ENCODE measurements at places on chromosomes 4 and X. TPM values are rescaled to one million over a fixed set of nuclear protein-coding genes. Genes with fewer than 3 reads are reported as not detected.

DNA sequence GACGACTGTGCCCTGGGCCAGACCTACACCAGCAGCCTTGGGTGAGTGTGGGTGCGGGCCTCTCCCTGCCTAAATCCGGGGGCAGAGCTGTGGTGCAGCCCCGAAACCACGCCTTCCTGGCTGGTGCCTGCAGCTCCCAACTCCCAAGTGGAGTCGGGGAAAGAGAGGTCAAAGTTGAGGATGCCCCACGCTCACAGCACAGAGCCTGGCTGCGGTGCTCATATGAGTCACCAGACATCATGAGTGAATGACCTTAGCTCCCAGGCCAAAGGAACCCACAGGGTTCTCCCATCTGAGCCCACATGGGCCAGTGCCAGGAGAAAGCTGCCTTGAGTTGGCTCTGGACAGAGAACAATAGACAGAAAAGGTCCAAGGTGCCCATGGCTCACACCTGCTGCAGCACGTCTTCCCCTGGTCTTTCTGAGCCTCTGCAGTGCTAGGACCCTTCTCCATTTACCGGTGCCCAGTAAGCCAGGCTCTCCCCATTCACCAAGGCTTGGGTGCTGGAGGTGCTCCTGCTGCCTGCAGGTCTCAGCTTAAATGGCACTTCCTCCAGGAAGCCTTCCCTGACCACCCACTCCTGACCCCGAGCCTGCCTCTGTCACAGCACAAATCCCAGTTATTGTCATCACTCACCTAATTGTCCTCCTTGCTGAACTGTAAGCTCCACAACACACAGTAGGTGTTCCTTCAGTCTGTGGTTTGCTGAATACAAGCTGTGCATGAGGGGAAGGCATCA lies 224.2 kb downstream of the AFAP1 start:
- no peak for DNase-seq

Gene COX7B2
- polyA plus RNA-seq: not detected

- no peak for DNase-seq
These were observed 2480.2 kb downstream of the PCDH7 start for GRCh38 chr4:33200377-33200776.

DNA sequence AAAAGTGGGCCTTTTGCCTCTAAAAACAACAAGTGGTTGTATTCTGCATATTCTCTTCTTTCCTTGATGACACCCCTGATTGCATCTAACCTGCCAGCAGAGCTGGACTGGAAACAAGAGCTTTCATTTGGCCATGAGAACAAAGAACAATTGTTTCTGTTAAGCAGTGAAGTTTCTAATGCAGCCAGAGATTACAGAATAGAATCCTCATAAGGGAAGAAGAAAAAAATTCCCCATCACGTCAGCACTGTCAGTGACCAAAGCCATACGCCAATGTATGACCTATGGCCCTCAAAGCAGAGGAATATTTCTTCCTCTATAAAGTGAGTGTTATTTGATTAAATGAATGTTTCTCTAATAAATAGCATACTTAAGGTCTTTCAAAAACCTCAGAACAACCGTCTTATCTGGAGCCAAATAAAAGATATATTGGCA lies 529.1 kb upstream of the INTU start:
- no peak for DNase-seq

Gene ZNF630
- polyA plus RNA-seq: 1.0 TPM

DNA sequence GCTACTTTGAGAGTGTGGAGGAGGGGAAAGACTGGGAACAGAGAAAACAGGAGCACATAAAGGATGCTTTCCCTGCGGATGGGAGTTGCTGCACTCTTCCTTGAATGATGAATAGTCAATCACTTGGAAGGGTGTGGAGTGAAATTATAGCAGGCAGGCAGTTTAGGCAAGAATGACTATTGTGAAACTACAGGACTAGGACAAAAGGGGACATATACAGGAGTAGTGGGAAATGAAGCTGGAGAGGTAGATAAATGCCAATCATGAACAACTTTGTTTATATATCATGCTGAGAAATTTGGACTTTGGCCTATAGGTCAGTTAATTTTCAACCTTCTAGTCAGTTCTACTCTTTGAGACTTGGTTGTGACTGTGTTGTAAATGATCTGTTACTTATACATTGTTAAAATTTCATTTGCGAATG lies 76.9 kb downstream of the PAQR3 start:
- DNase-seq: no peak

Gene DIPK2B
- polyA plus RNA-seq: not detected

DNA sequence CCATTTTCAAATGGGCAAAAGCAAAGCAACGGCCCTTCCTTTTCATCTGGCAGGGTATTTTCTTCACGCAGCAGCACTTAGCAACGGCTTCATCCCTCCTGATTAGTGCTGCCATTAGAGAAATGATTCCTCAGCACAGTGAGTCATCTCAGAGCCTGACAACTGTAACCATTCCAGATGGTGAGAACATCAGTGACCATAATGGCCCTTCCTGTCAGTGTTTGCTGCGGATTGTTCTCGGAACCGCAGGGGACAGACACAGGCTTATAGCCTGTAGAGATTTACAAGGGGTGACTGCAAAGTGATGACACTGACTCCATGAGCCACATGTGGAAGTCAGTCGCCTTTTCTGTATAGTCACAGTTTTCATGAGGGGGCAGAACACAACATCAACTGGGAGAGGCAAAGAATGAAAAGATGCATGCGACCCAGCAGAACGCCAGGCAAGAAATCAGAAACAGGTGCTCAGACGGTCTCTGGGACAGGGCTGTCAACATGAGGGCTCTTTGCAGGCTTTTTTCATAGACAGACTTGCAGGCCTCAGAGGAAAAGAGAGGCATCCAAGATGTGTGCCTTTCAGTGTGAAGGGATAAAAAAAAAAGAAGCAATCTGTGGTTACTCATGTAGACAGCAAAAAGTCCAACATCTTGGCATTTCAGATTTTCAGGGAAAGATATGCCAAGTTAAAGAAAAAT lies 69.9 kb upstream of the FBXW7 start:
- no peak for DNase-seq

GRCh38 chr4:3630598-3631543 lies 98.6 kb upstream of the LRPAP1 start:
- DNase-seq: no peak

Gene MAGEA11
- not detected for polyA plus RNA-seq

DNA sequence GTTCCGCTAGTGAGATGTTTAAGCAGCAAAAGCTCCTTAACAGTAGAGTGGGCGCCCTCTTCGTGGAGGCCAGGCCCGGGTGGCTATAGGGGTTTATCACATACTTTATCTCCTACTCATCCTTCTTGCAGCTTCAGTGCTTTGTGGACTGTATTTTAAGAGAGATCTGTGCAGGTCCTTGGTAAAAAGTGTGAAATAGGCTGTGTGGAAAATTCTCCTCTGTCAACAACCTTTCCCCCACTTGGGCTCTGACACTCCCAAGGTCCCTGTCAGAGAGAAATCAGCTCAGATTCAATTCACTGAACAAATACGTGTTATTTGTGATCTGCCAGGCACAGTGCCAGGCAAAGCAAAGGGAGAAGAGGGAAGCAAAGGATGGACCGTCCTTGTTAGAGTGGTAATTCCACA lies 214.3 kb upstream of the PPARGC1A start:
- no peak for DNase-seq

GRCh38 chrX:22800360-22800759 lies 199.4 kb upstream of the DDX53 start:
- DNase-seq: no peak

DNA sequence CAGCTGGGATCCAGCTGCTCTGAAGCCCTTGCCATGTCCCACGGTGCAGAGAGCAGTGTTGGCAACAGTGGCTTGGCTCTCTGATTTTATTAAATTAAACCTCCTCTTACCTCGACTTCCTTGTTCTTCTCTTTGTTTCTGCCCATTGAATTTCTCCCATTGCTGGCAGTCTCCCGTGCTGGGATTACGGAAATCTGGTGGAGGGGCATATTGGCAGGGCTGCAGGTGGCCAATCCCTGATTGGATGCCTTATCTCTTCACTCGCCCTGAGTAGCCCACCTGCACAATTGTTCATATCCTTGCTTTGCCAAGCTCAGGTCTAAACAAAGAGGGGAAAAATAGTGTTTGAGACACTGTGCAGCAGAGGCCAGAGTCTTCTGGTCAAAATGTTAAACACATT lies 493.9 kb downstream of the TMA16 start:
- DNase-seq: no peak

DNA sequence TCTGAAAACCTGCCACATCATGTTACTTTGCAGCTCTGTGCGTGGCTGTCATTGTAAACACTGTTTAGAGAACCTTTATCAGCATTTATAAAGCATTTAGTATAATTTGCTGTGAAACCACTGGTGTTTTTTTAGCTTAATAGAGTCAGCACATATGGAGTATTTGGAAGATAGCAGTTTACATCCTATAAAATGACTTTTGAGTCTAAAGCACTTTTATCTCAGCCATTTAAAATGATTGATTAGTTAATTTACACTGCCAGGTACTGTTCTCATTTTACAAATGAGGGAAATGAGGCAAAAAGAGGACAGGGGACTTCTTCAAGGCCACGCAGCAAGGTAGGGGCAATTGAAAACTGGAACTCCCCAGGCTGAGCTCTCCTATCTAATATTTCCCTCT lies 181.7 kb downstream of the FRMPD4 start:
- no peak for DNase-seq

Gene NUDT10
- polyA plus RNA-seq: not detected

GRCh38 chr4:113919611-113920010 lies 59.8 kb downstream of the ARSJ start:
- DNase-seq: peak; percentile 15

DNA sequence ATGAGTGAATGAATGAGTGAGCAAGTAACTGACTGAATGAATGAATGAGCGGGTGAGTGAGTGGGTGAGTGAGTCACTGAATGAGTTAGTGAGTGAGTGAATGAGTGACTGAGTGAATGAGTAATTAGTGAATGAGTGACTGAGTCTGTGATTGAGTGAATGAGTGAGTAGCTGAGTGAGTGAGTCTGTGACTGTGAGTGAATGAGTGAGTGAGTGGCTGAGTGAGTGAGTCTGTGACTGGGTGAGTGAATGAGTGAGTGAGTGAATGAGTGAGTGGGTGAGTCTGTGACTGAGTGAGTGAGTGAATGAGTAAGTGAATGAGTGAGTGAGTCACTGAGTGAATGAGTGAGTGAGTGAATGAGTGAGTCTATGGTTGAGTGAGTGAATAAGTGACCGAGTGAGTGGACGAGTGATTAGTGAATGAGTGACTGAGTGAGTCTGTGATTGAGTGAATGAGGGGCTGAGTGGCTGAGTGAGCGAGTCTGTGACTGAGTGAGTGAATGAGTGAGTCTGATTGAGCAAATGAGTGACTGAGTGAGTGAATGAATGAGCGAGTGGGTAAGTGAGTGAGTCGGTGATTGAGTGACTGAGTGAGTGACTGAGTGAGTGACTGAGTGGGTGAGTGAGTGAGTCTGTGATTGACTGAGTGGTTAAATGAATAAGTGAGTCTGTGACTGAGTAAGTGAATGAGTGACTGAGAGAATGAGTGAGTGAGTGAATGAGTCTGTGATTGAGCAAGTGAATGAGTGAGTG lies 223.0 kb upstream of the PSAPL1 start:
- DNase-seq: no peak

- no peak for DNase-seq
These were observed 75.0 kb downstream of the STK32B start for GRCh38 chr4:5126231-5126630.

Gene PFKFB1
- not detected for polyA plus RNA-seq

Gene CXorf49B
- polyA plus RNA-seq: not detected

GRCh38 chr4:177315767-177316464 lies 6.2 kb downstream of the NEIL3 start:
- DNase-seq: no peak

DNA sequence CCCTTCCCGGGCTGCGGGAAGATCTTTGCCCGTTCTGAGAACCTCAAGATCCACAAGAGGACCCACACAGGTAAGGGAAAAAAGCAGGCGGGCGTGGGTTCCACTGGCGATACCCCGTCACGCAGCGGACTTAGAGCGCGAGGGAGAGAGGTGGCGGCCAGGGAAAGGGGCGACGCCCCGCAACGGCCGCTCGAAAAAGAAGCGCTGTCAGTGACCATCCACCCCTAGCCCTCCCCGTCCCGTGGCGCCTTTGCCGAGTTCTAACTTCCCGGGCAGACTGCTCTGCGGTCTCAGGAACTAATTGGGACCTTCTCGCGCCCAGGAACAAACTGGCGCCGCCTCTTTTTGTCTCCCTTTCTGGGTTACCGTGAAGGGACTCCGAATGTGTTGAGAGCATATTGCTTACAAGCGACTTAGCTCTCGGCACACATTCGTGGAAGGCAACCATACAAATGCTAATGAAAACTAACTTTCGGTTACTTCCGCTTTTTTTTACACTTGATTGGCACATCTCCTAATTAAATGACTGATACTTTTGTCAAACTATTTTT lies 1.8 kb downstream of the ZIC3 start:
- DNase-seq: no peak

Gene BEX2
- 71.4 TPM for polyA plus RNA-seq

- no peak for DNase-seq
These were observed 17.2 kb downstream of the RXFP1 start for GRCh38 chr4:158538911-158539310.

Gene CLTRN
- not detected for polyA plus RNA-seq

Gene PABPC1L2B
- polyA plus RNA-seq: not detected

Gene STPG2
- not detected for polyA plus RNA-seq

GRCh38 chr4:160175064-160175643 lies 1072.3 kb downstream of the RAPGEF2 start:
- no peak for DNase-seq

Gene BTC
- not detected for polyA plus RNA-seq

DNA sequence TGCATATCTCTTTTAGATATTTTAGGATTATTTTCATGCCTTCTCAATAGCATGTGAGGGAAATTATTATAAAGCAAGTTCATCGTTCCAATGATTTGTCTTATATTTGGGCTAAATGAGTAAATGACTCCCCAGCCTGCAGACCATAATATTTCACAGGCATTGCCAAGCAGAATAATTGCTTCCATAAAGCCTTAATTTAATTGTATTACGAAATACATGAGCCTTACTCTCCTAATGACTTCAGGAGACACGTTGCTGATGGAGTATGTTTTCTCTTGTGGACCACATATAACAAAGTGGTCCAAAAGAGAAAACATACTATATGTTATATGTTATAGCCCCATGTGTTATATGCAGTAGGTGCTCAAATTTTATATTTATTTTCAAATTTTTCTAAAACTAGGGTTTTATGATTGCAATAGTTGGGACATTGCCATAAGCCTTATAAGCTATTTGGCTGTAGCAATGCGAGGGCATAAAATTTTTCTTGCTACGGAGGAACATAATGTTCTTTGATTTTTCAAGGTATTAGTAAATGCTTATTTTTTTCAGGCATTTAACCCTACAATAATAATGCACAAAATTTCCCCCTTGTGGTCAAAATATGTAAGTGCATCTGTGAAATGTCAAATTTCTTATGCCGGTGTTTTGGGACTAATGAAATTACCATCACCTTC lies 26.2 kb upstream of the TMPRSS11D start:
- peak; percentile 19 for DNase-seq

Gene CACNA1F
- 0.03 TPM for polyA plus RNA-seq

- no peak for DNase-seq
These were observed 180.7 kb downstream of the PDGFC start for GRCh38 chr4:156790866-156791265.

GRCh38 chrX:103585411-103586313 lies at the start of gene TCEAL4:
Gene TCEAL4 (plus strand): TSS chrX:103585515. CDS start chrX:103586676, 1,161 bp downstream.
- DNase-seq: peak; percentile 20

Gene NSG1
- 82.6 TPM for polyA plus RNA-seq

Data from CD4-positive, alpha-beta memory T cell (primary cell).